BJ (cell line): ENCODE measurements at places on chromosomes 4 and X.

DNA sequence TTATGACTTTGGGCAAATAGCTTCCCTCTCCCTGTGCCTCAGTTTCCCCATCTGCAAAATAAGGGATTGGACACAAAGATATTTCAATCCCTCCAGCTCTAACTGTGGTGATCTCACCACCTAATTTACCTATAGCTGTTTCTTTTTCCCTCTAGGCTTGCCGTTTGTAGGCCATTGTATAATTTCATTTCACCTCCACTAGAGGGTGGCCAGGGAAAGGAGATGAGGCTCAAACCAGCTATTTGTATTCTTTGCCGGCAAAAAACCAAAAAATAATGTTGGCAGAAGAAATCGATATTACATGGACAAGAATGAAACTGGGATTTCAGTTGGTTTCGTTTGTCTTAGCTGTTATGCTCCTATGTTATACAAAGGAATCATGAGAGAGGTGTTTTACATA lies 36.1 kb upstream of the DOCK11 start:
- DNase-seq, result no peak

DNA sequence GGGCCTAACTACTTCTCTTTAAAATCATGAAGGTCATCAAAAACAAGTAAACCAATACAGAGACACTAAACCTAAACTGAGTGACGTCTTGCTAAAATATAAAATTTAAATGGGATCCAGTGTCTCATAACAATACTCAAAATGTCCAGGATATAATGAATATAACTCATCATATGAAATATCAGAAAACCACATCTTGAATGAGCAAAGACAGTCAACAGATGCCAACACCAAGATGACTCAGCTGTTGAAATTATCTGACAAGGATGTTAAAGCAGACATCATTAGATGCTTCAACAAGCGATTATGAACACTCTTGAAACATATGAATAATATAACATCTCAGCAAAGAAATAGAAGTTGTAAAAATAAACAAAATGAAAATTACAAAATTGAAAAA lies 8.3 kb downstream of the NAP1L2 start:
- no peak for DNase-seq

DNA sequence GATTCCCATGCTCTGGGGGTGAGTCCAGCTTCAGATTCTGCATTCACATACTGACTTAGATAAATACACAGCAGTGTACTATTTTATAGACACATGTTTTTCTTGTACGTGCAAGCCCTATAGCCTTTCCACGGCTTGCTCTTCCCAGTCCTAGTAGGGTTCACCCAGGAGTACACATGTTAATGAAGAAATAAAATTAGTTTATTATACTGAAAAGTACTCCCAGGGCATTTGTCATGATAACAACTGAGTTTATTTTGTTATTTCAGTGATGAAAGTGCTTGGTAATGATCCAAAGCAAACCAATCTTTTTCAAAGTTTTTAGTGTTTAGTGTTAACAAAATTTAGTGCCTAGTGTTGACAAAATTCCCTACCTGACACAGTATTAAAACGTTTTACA lies 21.3 kb downstream of the MAPK10 start:
- DNase-seq, result peak; percentile 18

- no peak for DNase-seq
Observed at GRCh38 chr4:86557526-86557925, 36.6 kb upstream of the PTPN13 start.

- DNase-seq, result no peak
Observed at GRCh38 chrX:128106630-128107029, 54.4 kb upstream of the ACTRT1 start.

DNA sequence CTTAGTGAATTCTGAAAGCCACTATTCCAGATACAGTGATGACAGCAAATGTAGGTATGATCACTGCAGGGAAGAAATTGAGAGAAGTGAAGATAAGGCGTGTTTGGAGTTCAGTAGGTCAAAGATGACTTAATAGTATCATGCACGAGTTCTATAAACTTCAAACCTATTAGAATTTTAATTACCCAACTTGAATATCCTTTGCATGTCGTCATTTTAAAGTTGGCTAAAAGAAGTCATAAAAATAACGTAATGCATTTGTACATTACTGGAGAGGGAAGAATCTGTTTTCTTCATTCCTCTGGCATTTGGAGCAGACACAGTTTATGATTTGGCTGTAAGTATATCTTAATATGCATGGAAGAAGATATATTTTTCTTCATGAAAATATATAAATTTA lies 68.6 kb upstream of the MXRA5 start:
- DNase-seq, result peak; percentile 51

GRCh38 chr4:73962724-73963123 lies 19.1 kb downstream of the PF4 start:
- DNase-seq, result no peak

- no peak for DNase-seq
Observed at GRCh38 chrX:41350976-41351569, 17.1 kb downstream of the DDX3X start.

DNA sequence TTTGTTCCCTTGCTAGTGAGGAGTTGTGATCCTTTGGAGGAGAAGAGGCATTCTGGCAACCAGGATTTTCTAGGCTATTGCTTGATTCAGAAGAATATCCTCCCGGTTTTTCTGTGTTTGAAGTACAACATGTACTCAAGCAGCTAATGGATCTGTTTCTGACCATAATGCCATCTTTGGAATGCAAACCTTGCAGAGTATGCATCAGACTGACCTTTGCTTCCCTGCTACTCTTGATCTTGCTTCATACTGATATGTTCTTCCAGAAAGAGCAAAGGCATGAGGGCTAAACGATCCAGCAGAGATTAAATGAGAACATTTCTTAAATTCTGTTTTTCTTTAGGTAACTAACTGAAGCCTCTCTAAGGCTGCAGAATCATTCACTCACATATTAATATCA lies 265.4 kb upstream of the SLC7A11 start:
- no peak for DNase-seq

GRCh38 chrX:7889680-7890079 lies 37.5 kb downstream of the PNPLA4 start:
- DNase-seq, result no peak

GRCh38 chr4:48642421-48643374 lies 137.4 kb downstream of the FRYL start:
- DNase-seq, result no peak

GRCh38 chr4:156971165-156971675 lies 379 bp downstream of the PDGFC start:
- no peak for DNase-seq

DNA sequence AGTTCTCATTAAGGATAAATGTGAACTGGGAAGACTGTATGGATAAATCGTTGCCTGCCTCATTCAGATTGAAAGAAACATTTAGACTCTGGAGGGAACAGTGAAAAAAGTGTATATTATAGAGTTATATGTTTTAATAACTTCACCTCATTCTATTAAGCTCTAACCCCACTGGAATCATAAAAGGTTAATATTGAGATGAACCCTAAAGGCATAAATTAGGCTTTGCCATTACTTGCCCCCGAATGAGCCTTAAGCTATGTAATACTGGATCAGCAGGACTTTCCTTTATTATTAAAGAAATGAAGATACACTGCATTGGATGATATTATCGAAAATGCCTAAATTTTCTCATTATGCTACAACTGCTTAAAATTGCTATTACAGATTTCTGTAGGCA lies 44.1 kb upstream of the SPANXD start:
- no peak for DNase-seq

DNA sequence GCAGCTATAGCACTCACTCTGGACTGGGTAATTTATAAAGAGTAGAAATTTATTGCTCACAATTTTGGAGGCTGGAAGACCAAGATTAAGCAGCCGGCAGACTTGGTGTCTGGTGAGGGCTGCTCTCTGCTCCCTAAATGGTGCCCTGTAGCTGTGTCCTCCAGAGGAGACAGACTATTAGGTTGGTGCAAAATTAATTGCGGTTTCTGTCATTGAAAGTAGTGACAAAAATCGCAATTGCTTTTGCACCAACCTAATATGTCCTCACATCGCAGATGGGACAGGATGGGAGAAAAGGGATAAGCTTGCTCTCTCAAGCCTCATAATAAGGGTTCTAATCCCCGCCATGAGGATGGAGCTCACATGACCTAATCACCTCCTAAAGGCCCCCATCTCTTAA lies 258.1 kb upstream of the VCX3A start:
- DNase-seq, result no peak
